ENCODE measurements at places on chromosomes 7 and 10.

DNA sequence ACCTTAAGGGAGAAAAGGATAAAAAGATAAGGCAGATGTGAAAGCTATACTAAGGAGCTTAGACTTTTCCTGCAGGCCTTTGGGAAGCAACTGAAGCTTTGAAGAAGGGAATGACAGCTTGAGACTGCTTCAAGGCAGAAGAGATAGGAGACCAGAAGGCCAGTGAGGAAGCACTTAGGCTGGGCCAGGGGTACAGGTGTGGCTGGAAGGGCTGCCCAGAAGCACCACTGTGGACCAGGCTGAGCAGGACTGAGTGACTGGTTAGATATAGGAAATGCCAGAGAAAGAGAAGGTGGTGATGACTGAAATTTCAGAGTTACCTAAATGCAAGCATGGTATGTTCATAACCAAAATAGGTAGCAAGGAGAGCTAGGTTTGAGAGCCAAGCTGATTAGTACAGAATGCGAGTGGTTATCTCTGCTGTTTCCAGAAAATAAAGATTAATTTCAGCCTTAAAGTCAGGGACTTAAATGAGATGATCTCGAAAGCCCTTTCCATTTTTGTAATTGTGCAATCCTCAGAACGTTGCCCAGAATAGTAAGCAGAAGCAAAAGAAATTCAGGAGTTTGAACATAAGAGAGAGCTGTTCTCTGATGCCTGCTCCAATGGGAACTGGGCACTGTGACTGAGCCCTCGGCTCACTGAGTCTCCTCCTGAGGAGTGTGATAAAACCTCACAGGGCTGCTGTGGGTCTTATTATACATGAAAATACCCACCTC is 54.9 kb downstream of the MET start:
- DNase-seq = no peak

GRCh38 chr7:71548746-71549145 is 416.8 kb downstream of the GALNT17 start:
- peak; percentile 59 for DNase-seq

GRCh38 chr10:96360766-96361165 is 2.0 kb upstream of the OPALIN start:
- no peak for DNase-seq

- no peak for DNase-seq
Measured at GRCh38 chr7:133887459-133887858, 239.7 kb upstream of the LRGUK start.

GRCh38 chr7:101915000-101915399 is 97.6 kb downstream of the CUX1 start:
- DNase-seq = no peak

DNA sequence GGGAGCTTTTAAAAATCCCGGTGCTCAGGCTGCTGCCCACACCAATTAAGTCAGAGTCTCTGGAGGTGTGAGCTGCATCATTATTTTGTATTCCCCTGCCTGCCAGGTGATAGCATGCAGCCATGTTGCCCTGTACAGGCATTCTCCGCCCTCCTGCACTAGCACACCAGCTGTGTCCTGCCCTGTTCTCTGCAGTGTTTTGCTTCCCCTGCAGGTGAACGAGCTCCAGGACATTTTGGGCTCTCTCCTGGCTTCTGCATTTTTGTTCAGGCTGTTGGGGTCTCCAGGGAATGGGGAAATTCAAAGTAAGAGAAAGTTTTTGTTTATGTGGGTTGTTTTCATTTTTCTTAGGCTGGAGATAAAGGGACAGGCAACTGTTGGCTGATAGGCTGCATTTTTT is 271.0 kb upstream of the COBL start:
- no peak for DNase-seq

DNA sequence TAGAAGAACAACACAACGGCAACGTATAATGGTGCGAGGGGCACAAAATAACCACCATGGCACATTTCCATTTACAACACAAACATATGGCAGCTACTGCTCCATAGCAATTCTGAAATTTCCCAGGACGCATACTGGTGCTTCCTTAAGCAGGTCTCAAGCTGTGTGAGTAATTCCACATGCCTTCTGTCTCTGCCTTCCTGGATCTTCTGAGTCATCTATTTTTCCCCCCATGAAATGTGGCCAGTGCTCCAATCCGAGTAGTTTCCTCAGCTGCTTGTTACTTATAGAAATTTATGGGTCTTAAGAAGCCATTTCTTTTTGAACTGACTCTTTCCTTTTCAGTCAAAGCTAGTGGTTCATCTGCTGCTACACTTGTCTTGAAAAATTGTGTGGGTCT is 256.6 kb upstream of the KLF6 start:
- DNase-seq = no peak

GRCh38 chr7:47080816-47081215 is 501.1 kb downstream of the TNS3 start:
- peak; percentile 36 for DNase-seq

GRCh38 chr10:77077316-77077945 is 560.2 kb downstream of the KCNMA1 start:
- no peak for DNase-seq

GRCh38 chr10:49138361-49138891 is 4.6 kb upstream of the FAM170B start:
- DNase-seq = peak; percentile 93

DNA sequence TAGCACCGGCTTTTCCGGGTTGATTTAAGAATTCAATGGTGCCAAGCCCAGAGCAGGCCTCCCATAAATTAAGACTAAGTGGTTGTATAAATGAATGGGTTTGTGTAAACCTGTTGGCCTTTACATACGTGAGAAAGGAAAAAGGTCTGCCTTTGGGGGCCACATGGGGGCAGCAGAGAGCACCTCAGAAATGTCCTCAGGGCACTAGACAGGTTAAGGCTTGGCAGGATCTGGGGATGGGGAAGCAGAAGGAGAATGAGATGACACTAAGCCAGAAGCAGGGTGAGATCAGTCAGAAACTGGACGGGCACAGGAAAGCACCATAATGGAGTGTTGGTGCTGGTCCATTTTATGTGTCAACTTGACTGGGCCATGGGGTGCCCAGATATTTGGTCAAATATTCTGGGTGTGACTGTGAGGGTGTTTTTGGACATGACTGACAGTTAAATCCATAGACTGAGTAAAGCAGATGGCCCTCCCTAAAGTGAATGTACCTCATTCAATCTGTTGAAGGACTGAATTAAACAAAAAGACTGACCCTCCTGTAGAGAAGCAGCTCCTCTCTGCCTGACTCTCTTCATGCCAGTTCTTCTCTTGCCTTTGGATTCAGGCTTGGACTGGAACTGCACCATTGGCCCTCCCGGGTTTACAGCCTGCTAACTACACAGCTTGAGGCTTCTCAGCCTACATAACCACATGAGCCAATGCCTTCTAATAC is 58.9 kb downstream of the FRMPD2 start:
- peak; percentile 43 for DNase-seq

GRCh38 chr7:69095649-69096048 is 502.6 kb upstream of the AUTS2 start:
- DNase-seq = peak; percentile 8

DNA sequence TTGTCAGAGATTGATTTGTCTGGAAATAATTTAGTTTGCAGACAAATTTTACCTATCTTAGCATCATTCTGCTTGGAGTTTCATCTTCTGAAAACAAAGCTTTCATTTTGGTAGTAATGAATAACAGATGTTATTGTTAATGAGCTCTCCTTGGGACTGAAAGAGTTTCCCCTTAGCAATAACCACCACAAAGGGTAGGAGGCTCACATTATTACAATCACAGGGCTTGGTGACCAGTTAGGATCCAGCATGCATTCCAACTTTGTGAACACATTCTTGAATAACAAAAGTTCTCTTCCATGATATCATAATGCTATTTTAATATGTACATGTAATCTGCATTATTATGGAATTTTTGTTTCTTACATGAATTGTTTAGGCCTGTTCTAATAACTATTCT is 148.8 kb upstream of the VWC2 start:
- no peak for DNase-seq

- DNase-seq = peak; percentile 92
Measured at GRCh38 chr10:60661637-60662036, 116.6 kb upstream of the CDK1 start.

DNA sequence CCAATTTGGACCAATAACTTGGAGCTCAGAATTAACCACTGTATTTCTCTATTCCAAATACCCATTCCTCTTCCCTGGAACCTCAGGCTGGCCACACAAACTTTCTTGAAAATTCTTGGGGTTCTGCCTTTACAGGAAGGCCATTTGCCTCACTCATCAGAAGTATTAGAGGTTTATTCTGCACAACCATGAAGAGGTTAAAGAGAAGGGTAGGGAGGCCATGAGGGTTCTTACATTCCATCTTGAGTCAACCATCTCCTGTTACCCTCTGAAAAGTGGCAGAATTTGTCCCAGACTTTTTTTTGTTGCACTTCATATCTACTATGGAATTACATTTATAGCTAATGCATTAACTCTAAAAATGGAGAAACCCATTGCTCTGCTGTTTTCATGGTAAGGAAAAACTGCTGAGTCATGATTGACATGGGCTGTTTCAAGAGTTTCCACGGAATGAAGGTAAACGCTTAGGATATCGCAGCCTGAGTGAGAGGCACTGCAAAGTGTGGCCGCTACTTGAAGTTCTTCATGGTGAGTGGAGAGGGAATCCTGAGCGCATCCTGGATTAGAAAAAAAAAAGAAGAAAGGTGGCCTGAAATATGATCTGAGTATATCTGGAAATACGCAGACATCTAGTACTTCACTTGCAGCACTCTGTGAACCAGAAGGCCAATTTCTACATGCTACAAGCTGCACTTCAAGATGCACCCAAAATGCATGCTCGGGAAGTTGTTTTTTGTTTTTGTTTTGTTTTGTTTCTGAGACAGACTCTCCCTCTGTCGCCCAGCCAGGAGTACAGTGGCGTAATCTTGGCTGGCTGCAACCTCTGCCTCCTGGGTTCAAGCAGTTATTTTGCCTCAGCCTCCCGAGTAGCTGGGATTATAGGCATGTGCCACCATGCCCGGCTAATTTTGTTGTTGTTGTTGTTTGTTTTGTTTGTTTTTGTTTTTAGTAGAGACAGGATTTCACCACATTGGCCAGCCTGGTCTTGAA is 83.7 kb downstream of the KIAA1217 start:
- DNase-seq = no peak

- no peak for DNase-seq
Measured at GRCh38 chr10:54063514-54063913, 737.5 kb downstream of the PCDH15 start.

DNA sequence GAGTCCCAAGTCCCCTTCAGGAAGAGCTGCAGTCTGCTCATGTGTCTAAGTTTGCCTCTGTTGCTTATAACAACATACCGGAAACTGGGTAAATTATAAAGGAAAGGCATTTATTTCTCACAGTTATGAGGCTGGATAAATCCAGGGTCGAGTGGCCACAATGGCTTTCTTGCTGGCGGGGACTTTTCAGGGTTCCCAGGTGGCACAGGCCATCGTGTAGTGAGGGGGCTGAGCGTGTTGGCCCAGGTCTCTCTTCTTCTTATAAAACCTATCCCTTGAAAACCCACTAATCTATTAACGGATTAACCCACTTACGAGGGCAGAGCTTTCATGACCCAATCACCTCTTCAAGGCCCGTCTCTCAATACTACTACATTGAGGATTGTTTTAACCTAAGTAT is 8.7 kb downstream of the VIPR2 start:
- no peak for DNase-seq

- no peak for DNase-seq
Measured at GRCh38 chr7:45027774-45028114, 27.7 kb downstream of the CCM2 start.

GRCh38 chr10:133401500-133401899 is 7.5 kb downstream of the MTG1 start:
- DNase-seq = no peak

GRCh38 chr7:140390034-140390433 is 8.3 kb downstream of the SLC37A3 start:
- DNase-seq = no peak

DNA sequence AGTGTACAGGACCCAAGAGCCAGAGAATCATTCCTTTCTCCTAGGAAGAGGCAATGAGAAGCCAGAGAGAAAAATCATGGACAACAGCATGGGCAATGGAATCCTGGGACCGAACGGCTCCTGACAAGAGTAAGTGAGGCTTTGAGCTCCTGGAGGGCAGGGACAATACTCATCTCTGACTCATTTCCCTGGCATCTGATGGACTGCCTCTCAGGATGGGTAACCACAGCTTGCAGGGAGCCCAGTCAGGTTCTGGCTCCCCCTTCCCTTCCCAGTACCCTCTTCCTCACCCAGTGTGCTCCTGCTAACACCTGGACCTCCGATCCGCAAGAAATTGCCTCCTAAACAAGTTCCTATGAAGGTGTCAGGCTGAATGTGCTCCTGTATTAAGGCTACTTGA is 51.2 kb upstream of the SORCS3 start:
- peak; percentile 75 for DNase-seq

GRCh38 chr7:73328696-73329095 is 735 bp downstream of the FKBP6 start:
- DNase-seq = no peak

DNA sequence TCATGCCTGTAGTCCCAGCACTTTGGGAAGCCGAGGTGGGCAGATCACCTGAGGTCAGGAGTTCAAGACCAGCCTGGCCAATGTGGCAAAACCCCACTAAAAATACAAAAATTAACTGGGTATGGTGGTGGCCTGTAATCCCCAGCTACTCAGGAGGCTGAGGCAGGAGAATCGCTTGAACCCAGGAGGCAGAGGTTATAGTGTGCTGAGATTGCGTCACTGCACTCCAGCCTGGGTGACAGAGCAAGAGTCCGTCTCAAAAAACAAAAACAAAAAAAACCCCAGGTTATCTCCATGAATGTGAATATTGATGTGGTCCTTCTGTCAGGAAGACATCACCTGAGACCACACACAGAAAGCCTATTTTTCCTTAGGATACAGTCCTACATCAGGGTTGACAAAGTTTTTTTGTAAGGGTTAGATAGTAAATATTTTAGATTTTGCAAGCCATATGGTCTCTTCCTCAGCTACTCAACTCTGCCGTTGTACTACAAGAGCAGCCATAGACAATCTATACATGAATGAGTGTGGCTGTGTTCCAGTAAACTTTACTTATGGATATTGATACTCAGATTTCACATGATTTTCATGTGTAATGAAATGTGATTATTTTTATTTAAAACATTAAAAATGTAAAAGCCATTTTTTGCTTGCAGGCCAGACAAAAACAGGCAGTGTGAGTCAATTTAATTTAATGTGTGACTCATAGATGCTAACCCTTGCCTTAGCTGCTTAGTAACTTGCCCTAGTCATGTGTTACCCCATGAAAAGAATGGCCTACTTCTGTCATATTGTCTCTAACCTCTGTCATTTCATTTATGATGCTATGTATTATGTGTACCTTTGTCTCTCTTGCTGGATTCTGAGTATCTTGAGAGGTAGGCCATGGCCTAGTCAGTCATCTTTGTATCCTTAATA is 78.1 kb downstream of the TPST1 start:
- DNase-seq = peak; percentile 86

- DNase-seq = no peak
Measured at GRCh38 chr10:72333112-72334015, 21.4 kb downstream of the DNAJB12 start.

- no peak for DNase-seq
Measured at GRCh38 chr7:2864204-2864985, 20.3 kb upstream of the GNA12 start.

DNA sequence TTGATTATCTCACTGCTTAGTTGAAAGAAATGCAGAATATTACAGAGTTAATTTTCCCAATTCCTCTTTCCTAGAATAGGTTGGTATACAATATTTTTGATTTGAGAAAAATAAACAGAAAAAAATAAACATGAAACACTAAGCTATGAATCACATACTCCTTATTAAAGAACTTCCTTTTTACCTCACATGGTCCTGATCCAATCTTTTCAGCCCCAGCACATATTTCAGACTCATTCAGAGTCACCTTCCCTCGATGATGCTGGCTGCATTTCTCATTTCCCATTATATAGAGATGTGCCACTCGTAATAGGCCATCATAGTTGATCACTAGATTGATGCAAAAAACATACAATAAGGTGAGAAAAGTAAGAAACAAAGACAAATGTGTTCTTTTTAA is 64.6 kb downstream of the HGF start:
- no peak for DNase-seq

All from fibroblast of skin of back (primary cell).